ENCODE measurements at places on chromosomes 13 and 19.

DNA sequence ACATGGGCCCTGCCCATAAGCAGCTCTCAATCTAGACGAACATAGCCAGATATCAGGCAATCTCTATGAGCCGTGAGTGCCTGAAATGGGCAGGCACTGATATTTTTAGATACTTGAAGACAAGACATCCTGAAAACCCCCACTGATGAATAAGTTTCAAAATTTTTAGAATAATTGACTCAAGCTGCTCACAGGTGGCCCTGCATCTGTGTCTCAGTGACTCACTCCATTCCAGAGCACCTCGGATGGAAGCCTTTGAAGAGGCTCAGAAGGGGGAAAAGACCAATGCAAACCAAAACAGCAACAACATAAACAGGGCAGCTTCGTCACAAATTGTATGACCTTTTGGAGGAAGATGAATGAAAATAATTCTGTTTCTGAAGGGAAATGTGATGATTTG lies 42.8 kb upstream of the SLC46A3 start:
- DNase-seq = no peak

DNA sequence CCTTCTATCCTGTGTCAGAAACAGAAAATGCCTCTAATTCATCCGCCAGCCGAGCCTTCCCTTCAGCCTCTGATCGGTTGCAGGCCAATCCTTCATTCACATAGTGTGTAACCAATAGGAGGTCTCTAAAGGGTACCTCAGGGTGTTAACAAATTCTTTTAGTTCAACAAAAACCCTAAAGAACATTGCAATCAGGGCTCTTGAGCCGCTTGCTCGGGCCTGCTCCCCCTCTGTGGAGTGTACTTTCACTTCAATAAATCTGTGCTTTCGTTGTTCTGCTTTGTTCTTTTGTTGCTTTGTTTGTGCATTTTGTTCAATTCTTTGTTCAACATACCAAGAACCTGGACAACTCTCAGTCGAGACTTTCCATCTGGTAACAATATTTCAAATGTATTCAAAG lies 366.5 kb downstream of the KCTD12 start:
- DNase-seq = no peak

DNA sequence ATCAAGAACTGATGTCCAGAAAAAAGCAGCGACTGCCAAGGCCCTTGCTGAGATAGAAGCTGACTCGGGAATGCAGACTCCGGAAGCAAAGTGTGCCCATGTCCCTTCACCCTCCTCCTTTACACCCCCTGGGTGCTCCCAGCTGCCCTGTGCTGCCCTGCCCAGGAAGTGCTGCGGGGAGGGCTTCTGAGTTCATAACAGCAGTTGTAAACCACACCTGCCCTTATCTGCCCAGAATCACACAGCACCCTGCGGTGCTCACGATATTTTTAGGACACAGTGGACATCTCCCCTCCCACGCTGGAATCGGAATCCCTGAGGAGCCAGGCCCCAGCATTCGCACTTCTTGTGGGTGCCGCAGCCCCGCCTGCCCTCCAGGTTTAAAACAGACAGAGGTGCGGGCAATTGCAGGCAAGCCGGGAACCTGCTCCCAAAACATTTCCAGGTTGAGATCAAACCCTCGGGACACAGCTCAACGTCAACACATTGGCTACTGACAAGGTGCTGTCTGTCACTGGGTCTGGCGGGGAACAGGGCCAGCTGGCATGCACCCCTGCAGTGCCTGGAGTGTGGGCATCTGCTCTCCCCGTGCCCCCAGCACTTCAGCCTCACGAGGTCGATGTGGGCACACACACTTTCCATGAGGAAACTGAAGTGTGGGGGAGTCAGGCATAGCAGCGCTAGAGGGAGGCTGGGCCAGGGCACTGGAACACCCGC lies 36.8 kb downstream of the RAB20 start:
- no peak for DNase-seq

GRCh38 chr19:44817725-44818465 lies 9.0 kb downstream of the BCAM start:
- no peak for DNase-seq

DNA sequence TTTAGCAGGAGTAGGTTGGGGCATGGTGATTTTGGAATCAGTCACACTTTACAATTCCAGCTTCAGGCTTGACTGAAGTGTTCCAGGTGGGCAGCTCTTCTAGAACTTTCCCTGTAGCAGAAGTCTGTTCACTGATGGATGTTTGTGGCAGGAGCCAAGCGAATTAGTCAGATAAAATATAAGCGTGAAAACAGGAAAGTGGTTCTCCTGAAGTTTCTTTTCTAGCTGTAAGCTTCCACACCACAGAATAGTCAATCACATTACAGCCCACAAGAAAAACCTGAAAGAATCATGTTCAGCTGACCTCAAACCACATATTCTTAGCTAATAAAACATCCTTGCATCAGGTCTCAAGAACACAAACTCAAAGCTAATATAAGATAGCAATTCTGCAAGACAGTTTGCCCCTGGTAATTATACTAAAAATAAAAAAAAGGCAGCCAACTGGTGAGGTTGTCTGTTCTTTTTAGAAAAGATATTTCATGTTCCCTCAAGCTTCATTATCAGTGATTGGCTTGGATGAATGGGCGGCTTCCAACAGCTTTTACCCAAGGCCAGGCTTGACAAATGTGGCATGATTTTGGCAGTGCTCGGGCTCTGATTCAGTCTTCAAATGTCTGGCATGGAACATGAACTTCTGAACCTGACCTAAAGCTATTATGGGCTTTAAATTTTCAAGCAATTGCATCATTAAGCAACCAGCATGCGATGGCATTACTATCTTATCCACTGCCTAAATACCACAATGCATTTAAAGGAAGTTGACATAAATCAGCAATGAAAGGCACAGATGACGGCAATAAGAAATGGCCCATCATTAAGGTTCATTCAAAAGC lies 136.8 kb downstream of the DCLK1 start:
- no peak for DNase-seq

DNA sequence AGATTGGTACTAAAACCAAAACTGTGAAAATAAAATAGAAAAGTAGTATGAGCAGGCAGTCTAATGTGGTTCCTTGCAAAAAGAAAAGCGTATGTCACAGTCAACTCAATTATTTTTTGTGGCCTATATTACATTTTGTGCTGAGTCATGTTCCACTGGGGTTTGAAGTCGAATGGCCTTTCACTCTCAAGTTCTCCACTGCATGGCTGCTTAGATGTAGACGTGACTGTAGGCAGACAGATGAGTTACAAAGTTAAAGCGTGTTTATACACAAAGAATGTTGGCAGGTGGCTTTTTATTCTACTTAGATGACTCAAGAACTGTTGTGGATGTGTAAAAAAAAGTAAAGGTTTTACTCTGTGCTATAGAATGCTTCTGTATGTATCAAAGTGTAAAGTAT lies 133.9 kb downstream of the SLITRK6 start:
- DNase-seq = no peak

GRCh38 chr13:66826398-66826797 lies 403.7 kb downstream of the PCDH9 start:
- no peak for DNase-seq

DNA sequence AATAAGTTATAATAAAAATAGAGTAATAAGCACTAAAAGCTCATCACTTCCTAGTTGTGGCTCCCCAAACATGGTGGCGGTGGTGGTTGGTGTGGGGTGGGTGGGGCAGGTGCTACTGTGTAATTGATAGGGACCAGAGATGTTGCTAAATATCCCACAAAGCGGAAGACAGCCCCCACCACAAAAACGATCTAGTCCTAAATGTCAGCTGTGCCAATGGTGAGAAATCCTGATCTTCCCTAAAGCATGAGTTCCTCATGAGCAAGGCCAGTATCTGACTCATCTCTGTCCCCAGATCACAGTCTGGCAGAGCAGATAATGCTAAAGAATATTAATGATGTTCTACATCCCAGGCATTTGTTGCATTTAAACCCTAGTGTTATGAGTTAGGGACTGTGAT lies 1.9 kb upstream of the EDDM13 start:
- no peak for DNase-seq

DNA sequence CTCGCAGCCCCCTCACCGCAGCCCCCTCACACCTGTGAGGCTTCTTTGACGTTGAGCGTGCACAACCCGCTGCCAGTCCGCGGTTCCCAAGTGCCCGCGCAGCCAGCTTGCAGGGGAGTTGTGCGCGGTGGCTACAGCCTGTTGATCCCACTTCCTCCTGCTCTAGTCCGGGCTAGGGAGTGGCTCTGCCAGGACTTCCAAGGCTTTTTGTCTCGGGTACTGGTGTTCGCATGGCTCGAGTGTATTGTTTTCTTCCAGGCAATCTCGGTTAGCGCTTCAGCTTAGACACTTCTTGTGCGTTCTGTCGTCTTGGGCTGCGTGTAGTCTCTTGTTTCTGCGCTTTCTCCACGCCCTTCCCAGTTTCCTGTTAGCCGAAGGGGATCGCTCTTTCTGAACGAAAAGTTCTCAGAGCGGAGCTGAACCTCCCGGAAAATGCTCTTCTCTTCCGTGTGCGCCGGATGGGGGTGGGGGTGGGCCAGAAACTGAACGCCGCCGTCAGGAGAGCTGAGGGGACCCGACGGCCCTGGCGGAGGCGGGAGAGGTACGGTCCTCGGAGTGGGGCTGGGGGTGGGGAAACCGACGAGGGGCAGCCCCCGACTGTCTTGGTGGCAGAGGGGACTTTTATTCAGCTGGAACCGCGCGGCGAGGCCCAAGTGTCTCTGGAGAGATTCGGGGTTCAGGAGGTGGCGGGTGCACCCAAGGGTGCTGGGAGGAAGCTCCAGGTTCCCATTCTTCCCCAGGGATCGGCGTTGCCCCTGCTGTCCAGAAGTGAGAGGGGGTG lies 697 bp upstream of the DGKH start:
- peak; percentile 65 for DNase-seq

- DNase-seq = no peak
Measured at GRCh38 chr19:5450482-5451126, 4.6 kb upstream of the ZNRF4 start.

- no peak for DNase-seq
Measured at GRCh38 chr13:71524613-71525304, 342.2 kb downstream of the DACH1 start.

GRCh38 chr19:20078581-20079031 lies 806 bp downstream of the ZNF90 start:
- DNase-seq = peak; percentile 53

- peak; percentile 73 for DNase-seq
Measured at GRCh38 chr19:58059003-58059670, at the start of gene ZNF135. TSS of gene ZNF135 (plus strand) at chr19:58059282. CDS start at chr19:58060003, 721 bp downstream.

DNA sequence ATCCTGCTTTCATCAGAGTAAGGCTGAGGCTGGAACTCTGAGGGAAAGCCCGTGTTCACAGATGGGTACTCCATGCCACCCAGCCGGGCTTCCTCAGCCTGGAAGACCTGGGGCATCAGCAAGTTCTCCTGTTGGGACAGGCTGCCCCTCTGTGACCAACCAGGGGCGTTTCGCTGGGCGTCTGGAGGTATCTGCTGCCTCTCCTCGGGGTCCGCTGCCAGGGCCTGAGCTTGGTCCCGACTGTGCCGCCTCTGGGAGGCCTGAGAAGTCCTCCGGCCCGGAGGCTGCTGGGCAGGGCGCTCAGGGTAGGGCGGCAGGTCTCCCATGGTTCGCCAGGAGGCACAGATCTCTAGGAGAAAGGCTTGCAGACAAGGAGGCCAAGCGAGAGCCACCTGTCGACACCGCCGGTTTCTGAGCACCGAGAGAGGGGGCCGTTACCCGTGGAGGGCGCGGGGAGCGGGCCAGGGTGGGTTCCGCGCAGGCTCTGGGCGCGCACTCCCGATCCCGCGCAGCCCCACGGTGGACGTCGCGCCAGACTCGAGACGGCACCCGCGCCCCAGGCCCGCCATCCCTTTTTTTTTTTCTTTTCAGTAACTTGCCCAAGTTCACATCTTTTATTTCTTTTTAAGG lies at the start of gene RSPH6A:
Gene RSPH6A (minus strand): TSS at position 458 of the 630 bp plus-strand sequence. CDS start 132 bp downstream, at position 326.
- no peak for DNase-seq

DNA sequence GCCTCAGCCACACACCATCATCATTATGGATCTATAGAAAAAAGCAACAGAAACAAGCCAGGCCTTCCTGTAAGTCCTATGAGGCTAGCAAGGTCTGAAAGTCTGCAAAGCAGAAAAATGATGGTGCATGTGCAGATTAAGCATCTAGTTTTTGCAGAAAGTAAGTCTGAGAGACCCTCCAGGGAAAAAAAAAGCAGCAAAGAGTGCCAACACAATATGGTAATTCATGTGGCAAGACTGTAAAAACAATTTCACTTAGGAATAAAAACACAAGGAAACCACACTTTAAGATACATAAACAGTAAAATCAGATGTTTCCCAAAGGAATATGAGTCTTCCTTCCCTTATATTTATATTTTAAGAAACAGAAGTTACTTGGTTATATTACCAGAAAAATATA lies 112.3 kb upstream of the FBXL3 start:
- DNase-seq = no peak

- no peak for DNase-seq
Measured at GRCh38 chr13:112073245-112074138, 6.5 kb downstream of the SOX1 start.

DNA sequence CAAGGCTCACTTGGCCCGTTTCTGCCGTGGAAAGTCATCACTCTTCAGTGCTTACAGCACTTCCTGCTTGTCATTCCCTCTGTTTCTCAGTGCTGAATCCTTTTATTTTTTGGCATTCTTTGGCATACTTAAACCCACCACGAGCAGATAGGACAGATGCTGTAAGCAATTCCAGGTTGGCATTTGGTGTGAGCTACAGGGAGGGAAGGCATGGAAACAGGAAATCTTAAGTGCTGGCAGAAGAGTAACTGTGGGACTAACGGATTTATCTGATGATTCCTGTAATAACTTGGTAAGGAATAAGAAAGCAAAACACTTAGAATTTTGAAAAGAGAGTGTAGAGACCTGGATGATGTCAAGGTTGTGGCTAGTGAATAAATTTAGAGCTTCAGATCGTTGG lies 273.4 kb downstream of the GPC6 start:
- DNase-seq = no peak

DNA sequence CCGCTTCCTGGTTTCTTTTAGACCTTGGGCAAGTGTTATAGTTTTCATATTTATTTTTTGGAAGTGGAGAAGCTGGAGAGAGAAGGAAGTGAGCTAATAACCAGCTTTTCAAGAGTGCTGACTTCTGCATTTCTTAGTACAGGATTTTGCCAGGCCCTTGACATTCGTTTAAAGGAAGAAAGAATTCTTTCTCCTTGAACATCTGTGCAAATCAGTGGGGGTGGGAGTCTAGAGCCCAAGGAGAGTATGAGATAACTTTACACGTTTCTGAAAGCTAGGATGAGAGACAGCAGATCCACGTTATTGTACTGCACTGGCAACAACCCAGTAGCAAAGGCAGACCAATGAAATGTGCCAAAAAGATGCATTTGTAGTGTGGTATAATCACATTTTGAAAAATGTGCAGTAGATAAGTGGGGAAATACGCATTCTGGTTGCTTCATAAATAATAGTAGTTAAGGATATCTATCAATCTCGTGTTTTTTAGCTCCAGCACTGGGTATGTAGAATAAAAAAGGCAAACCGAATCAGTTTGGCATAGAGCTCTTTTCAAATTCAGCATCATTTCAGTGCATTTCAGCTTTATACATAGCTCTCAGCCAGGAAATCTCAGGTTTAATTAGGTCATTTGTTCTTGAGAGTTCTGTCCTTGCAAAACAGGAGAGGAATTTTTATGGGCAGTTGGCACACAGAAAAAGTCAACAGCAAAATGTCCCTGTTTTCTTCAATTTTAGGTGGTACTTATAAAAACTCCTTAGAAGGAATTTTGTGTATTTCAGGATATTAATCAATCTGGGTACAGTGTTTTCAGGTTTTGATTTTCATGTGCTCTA lies 4.3 kb downstream of the RNF113B start:
- DNase-seq = no peak

GRCh38 chr19:56138069-56138468 lies 3.0 kb upstream of the ZNF444 start:
- no peak for DNase-seq

- no peak for DNase-seq
Measured at GRCh38 chr13:112222971-112223370, 153.2 kb upstream of the SPACA7 start.

Data from activated CD8-positive, alpha-beta memory T cell treated with anti-CD3 and anti-CD28 coated beads, Interleukin-2, amount 50 U/mL, for 48 hours (primary cell).